Pons (tissue), 1 donor: ENCODE measurements at places on chromosomes 16 and 17.
A peak's percentile ranks its signal among the peaks of the same experiment; 100 is the strongest.

- no peak for DNase-seq
Observed at GRCh38 chr17:12164085-12164484, 143.4 kb downstream of the MAP2K4 start.

GRCh38 chr16:769184-769784 is 8.8 kb downstream of the MSLN start:
- DNase-seq = no peak

GRCh38 chr17:78611607-78612006 is 34.4 kb upstream of the DNAH17 start:
- no peak for DNase-seq

DNA sequence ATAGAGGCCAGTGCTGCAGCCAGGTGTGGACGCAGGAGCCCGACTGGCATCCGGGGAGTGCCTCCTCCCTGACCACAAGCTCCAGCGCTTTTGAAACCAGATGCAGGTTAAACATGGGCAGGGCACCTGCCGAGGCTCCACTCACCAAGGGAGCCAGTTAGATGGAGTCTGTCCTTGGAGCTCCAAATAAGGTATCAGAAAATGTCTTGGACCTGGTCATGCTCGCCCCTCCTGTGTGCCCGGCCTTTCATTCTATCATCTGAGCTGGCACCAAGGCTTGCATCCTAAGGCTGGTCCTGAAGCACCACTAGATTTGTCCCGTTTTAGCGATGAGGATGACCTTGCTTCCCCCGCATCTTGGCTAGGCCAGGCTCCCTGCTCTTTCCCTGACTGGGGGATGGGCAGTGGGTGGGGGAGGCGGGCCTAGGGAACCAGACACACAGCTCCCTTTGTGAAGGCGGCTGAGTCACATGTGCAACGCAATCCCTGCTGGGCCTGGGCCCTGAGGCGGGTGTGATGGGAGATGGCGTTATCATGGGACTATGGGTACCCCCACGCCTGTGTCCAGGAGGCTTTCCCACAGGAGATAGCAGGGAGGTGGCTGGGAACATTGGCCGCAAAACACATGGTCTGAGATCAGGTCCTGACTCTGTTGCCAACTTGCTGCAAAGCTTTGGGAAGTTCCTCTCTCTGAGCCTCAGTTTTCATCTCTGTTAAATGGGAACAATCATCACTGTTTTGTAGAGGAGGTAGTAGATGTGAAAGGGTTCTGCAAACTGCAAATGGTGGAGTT is 5.0 kb upstream of the ADGRG1 start:
- peak; percentile 91 for DNase-seq

GRCh38 chr16:56777001-56777400 is 47.1 kb downstream of the NUP93 start:
- DNase-seq = no peak

- DNase-seq = no peak
Observed at GRCh38 chr17:71395901-71396300, 724.9 kb upstream of the SOX9 start.

DNA sequence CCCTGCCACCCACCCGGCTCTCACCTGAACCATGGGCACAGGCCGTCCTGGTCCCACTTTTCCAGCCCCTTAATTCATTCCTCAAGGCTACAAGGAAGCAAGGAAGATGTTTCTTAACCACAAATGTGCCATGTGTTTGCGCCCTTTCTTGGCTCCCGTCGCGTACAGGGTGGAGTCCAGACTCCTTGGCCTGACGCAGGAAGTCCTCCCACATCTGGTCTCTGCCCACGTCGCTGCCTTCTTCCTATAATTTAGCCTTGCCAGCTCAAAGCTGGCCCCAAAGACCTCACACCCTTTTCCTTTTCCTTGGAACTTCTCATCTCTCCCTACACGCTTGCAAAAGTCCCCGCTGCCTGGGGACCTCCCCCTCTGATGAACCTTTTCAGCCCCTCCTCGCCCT is 38.8 kb upstream of the BHLHA9 start:
- peak; percentile 39 for DNase-seq

DNA sequence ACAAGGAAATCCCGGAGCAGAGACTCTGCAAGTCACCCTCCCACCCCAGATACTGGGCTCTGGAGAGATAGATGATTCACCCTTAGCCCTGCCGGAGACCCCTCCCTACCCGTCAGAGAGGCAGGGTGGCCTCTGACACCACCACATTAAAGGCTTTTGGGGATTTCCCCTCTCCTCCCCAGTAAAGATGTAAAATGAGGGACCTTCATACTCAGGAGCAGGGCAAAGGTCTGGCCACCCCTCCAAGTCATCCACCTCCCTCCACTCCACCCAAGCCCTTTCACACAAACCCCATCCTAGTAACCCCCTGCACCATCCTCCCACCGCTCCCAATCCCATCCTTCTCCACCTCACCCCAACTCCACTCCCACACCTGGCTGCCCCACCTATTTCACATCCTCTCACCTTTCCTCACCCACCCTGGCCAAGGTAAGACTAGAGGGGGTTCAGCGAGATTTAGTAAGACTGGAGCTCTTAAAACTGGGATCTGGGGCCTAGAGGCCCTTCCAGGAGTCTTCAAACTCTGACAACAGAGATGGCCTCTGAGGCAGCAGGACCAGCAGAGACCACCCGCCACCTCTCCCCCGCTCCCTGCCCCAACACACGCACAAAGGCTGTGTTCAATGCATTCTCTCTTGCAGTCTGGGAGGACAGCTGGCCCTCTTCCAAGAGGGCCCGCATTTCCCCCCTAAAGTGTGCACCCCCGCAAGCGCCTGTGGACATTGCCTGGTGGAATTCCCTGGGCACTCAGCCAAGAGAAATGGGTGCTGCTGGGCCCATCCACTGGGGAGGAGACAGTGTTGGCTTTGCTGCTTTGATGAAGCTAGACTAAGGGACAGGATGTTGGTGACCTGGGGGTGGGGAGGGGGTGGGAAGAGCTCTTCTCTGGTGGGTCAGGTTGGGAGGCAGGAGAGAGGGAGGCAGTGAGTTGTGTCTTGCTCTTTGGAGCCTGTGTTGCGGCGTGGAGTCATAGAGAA is 1.1 kb downstream of the ABAT start:
- no peak for DNase-seq

DNA sequence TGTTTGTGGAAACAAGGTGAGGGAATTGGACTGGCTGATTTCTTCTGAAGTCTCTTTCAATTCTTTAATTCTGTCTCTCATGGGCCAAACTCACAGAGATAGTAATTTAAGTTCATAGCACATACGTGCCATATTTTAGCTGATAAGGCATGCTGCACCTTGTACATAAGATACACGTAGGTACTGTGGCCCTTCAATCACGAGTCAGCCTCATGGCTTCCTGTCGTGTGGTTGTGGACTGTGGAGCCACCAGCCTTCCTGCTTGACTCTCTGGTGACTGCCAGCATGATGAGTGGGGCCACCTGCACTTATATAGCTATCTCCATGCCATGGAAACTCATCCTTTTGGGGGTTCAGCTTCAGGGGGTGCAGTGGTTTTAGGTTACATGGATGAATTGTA is 25.1 kb downstream of the KSR1 start:
- no peak for DNase-seq

GRCh38 chr16:27811881-27812280 is 251.6 kb downstream of the GSG1L start:
- DNase-seq = no peak

DNA sequence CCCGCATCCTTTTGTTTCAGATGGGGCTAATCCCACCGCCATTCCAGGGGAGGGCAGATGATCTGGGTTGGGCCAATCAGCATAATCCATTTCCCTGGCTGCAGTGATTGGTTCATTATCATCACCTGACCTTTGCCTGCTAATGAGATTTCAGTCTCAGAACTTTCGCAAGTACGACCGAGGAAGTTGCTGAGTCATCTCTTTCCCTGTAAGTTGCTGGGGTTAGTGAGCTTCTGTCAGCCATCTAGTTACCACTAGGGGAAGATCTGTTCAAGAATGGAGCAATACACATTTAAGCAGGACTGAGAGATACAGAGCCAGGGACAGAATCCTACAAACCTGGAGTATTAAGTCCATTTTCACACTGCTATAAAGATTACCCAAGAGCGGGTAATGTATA is 65.3 kb upstream of the NUDT7 start:
- DNase-seq = no peak

DNA sequence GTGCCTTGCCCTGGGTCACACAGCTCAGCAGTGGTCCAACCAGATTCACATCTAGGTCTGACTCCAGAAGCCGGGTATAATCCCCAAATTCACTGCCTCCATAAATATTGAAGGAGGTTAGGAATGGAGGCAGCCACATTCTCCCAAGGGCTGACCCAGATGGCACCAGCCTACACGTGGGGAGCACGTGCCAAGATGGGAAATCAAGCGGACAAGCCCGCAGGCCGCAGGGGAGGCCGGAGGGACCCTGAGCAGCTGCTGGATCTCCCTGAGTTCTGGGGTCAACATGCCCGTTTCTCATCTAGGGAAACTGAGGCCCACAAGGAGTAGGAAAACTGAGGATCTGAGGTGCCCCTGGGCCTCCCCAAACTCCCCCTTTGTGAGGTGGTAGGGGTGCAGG is 32.2 kb upstream of the CNEP1R1 start:
- no peak for DNase-seq

DNA sequence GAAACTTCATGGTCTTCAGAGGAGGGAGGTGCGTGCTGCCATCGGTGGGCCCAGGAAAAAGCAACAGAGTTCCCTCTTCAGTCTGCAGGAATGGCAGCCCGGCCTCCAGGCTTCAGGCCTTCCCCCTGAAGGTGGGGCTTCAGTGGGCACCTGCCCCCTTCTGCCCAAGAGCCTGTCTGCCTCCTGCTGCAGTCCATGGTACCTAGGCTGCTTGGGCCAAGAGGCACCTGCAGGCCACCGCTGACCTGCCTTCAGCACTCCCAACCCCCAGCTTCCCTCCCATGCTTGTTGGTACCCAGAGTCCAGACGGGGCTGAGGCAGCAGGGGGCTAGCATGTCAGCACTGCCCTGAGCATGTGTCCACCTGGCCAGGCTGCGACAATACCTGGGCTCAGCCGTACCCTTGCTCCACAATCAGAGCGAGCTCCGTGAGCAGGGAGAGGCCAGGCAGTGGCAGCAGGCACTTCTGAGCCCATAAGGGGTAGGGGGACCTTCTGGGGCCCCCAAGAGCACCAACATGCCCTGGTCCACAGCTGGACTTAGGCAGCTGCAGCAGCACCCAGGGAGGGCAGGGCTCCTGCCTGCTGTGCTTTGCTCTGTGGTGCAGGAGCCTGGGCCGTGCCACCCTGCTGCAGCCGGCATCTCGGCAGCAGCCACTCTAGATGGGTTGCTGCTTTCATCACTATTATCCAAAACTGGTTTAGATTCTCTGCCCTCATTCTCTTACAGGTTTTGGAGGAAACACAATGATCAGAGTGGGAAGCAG is 77.2 kb upstream of the AKTIP start:
- no peak for DNase-seq

- DNase-seq = no peak
Observed at GRCh38 chr16:79601092-79601930, 774 bp upstream of the MAF start.

DNA sequence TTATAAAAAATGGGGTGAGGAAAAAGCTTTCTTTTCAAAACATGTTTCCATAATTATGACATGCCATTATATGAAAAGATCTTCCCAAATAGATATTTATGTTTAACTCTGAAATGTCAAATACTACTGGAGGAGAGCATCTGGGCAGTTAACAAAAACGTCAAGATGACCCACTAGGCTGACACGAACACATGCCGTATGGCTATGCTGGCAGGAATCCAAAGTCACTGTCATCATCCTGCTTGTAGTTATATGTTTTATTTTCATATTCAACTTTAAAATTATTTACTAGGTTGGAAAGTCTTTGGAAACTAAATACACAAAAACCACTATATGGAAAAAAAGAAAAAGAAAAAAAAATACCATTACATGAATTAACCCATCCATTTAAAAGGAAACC is 27.3 kb downstream of the ANKFY1 start:
- DNase-seq = no peak

DNA sequence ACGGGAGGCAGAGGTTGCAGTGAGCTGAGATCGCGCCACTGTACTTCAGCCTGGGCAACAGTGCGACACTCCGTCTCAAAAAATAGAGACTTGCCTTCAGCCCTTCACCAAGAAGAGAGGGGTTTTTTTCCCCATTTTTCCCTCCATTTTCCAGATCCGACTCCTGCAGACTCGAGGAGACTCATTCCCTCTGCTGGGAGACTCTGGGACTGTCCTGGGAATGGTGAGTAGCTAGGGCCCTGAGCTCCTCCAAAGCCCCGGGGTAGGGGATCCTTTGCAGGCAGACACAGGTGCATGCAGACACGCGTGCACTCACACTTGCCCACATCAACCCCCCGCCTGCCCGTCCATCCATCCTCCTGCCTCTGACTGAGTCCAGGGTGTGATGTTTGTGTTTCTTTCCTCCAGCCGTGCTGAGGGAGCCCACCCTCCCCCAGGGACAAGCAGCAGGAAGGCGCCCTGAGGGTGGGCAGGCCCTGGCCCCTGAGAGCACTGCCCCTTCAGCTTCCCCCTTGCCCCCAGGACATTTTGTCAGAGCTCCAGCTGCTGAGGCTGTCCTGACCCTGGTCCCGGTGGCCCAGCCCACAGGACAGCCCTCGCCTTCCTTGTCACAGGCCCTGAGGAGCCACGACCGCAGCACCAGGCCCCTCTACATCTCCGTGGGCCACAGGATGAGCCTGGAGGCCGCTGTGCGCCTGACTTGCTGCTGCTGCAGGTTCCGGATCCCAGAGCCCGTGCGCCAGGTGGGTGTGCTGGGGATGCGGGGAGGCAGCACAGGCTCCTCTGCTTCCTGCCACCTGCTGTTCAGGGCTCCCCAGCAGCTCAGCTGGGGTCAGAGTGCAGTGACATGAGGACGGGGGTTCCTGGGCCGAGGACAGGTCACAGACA is 10.2 kb downstream of the ENDOV start:
- no peak for DNase-seq

DNA sequence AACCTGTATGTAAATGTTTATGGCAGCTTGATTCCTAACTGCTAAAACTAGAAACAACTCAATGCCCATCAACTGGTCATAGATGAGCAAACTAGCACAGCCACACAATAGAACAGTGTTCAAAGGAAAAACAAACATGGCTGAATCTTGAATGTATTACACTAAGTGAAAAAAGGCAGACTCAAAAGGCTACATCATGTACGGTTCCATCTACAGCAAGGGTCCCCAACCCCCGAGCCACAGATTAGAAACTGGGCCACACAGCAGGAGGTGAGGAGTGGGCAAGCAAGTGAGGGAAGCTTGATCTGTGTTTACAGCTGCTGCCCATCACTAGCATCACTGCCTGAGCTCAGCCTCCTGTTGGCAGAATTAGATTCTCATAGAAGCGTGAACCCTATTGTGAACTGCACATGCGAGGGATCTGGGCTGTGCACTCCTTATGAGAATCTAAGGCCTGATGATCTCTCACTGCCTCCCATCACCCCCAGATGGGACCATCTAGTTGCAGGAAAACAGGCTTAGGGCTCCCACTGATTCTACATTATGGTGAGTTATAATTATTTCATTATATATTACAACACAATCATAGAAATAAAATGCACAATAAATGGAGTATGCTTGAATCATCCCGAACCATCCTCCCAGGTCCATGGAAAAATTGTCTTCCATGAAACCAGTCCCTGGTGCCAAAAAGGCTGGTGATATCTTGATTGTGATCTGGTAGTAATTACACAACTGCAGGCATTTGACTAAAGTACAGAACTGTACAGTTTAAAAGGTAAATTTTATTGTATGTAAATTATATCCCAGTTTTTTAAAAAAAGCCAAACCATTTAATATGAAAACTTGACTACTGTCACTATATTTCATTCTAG is 7.7 kb downstream of the CEP20 start:
- DNase-seq = peak; percentile 36

- DNase-seq = no peak
Observed at GRCh38 chr17:2798678-2799077, 2.4 kb downstream of the RAP1GAP2 start.
